ENCODE measurements at places on chromosomes 4 and X. TPM values are rescaled to one million over a fixed set of nuclear protein-coding genes. Genes with fewer than 3 reads are reported as not detected.

GRCh38 chrX:69015564-69016292 lies 149.5 kb downstream of the PJA1 start:
- no peak overlapping the region for H3K4me3 ChIP-seq
- H3K4me1 ChIP-seq = peaks cover 7% of the 10 kb centered on the region
- H3K27ac ChIP-seq = no peak overlapping the region
- DNase-seq = no peak
- no peaks in the 10 kb centered on the region for H3K27me3 ChIP-seq

Gene AFF2
- 7.4 TPM for total RNA-seq

GRCh38 chrX:130110379-130111219 lies at the start of gene ELF4:
Gene ELF4, minus strand, starts transcription at chrX:130110497. Its CDS starts 29,167 bp downstream, at chrX:130081330.
- H3K36me3 ChIP-seq = no peaks in the 10 kb centered on the region
- peak within 1 kb of the TSS; percentile 87 for H3K4me3 ChIP-seq
- no peaks in the 10 kb centered on the region for H3K4me1 ChIP-seq
- DNase-seq = no peak
- H3K27me3 ChIP-seq = no peaks in the 10 kb centered on the region
- peak within 1 kb of the TSS; percentile 88 for H3K27ac ChIP-seq

DNA sequence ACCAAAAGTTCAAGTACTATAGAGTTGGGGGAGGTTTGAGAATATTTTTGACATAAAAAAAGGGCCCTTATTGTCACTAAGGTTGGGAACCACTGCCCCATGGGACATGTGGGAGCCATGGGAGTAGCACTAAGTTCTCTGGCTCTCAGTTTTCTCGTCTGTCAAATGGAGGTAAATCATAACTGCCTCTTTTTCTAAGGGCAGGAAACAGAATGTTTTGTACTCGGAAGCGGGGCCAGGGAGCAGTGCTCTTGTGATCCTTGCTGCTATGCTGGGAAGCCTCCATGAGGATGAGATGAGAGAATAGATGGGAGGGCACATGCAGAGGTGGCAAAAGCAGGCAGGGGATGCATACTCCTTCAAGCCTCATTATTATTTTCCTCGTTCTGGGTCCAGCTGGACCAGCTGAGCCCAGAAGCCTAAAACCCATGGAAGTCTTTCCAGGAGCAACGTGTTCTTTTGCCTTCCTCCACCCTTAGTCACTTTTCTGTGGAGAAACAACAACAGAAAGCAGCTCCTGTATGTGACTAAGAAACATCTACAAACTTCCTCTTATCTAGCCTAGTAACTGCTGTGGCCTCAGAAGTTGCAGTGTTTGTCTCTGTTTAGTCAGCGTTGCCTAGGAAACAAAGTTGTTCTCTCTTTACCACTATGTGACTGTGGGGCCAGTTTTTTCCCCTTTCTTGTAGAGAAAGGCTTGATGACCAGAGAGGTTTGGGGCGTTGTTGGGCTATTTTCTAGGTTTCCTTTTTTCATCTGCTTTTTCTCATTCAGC lies 64.8 kb downstream of the TSC22D3 start:
- H3K36me3 ChIP-seq = peaks cover 22% of the 10 kb centered on the region
- DNase-seq = no peak
- H3K4me3 ChIP-seq = peak overlapping the region; percentile 47

Gene GAGE13
- total RNA-seq = not detected

GRCh38 chr4:73608689-73609594 lies 11.3 kb downstream of the RASSF6 start:
- no peak overlapping the region for H3K4me3 ChIP-seq
- H3K36me3 ChIP-seq = no peaks in the 10 kb centered on the region
- no peak overlapping the region for H3K27ac ChIP-seq
- H3K4me1 ChIP-seq = peaks cover 7% of the 10 kb centered on the region
- H3K27me3 ChIP-seq = no peaks in the 10 kb centered on the region

GRCh38 chr4:122689972-122690371 lies 42.5 kb upstream of the BBS12 start:
- DNase-seq = no peak
- H3K36me3 ChIP-seq = no peaks in the 10 kb centered on the region
- no peak overlapping the region for H3K4me3 ChIP-seq
- H3K4me1 ChIP-seq = peaks cover 14% of the 10 kb centered on the region
